ENCODE measurements at places on chromosomes 13 and 19. TPM values are rescaled to one million over a fixed set of nuclear protein-coding genes. Genes with fewer than 3 reads are reported as not detected.

Gene ERICH6B
- total RNA-seq = not detected

Gene TRPC4
- total RNA-seq = 0.08 TPM

Gene CLIP3
- total RNA-seq = 1.2 TPM

Gene CFD
- 19.0 TPM for total RNA-seq

Gene ZNF793
- total RNA-seq = not detected

Gene PGLYRP2
- total RNA-seq = not detected

Gene ZNF8
- 1.4 TPM for total RNA-seq

Gene SIGLEC6
- total RNA-seq = not detected

Gene ZNF837
- total RNA-seq = 1.5 TPM

Gene ZNF296
- total RNA-seq = 9.2 TPM

Gene PLPPR2
- 10.5 TPM for total RNA-seq

Gene PLK5
- not detected for total RNA-seq

Gene IZUMO4
- total RNA-seq = 0.41 TPM

Gene TEX29
- 0.17 TPM for total RNA-seq
